Kidney glomerular epithelial cell (primary cell): ENCODE measurements at places on chromosomes 5 and 9.
A peak's percentile ranks its signal among the peaks of the same experiment; 100 is the strongest.

- DNase-seq: peak; percentile 15
These were observed 35.2 kb downstream of the MTRR start for GRCh38 chr5:7904170-7904569.

GRCh38 chr5:113394658-113395057 is 40.1 kb downstream of the TSSK1B start:
- no peak for DNase-seq

GRCh38 chr9:90523958-90524357 is 118.7 kb downstream of the DIRAS2 start:
- no peak for DNase-seq

GRCh38 chr5:140253985-140254384 is 48.9 kb downstream of the PFDN1 start:
- no peak for DNase-seq

DNA sequence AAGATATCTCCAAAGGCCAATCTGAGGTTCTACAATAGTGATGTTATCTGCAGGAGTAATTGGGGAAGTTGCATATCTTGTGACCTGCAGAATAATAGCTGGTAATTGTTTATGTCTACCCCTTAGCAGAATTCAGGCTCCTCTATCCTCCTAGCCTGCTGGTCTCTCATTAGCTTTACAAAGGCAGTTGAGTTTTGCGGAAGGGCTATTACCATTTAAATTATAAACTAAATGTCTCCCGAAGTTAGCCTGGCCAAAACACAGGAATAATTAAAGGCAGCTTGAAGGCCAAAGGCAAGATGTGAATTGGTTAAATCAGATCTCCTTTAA is 168.7 kb downstream of the TTC39B start:
- no peak for DNase-seq

DNA sequence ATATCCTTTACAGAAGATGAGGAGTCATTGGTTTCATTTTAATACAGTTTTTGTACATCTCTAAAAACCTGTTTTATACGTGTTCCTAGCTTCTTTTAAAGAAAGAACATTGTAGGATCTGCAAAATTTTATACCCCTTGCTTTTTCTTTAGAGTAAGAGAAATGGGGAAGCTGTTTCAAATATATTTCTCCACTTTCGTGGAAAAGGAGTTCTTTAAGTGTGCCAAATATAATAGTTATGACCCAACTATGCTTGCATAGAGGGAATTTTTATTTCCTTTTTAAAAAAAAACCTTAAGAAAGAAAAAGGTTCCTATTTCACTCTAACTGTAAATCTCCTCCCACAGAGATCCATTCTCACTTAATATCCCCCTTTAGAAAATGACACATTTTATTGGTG is 27.5 kb upstream of the DMAC1 start:
- DNase-seq: no peak

GRCh38 chr9:121613009-121613752 is 38.3 kb upstream of the DAB2IP start:
- no peak for DNase-seq

DNA sequence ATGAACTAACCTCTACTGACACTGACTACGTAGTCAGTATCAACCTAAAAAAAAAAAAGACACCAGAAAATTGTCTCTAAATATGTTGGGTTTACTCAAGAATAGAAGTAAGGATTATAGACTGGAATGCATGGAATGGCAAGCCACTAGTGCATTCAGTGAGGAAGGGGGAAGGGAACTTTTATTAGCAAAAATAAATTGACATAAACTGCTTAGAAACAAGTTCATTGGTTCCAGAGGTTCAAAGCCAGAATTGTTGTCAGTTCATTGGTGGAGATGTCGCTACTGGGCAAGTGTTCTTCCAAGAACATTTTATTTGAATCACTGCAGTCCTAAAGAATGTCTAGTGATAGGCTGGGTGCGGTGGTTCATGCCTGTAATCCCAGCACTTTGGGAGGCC is 26.1 kb upstream of the AOPEP start:
- DNase-seq: no peak

- DNase-seq: no peak
These were observed 32.3 kb downstream of the TGFBR1 start for GRCh38 chr9:99137225-99137624.

- no peak for DNase-seq
These were observed 9.1 kb upstream of the ERMP1 start for GRCh38 chr9:5841771-5842573.

DNA sequence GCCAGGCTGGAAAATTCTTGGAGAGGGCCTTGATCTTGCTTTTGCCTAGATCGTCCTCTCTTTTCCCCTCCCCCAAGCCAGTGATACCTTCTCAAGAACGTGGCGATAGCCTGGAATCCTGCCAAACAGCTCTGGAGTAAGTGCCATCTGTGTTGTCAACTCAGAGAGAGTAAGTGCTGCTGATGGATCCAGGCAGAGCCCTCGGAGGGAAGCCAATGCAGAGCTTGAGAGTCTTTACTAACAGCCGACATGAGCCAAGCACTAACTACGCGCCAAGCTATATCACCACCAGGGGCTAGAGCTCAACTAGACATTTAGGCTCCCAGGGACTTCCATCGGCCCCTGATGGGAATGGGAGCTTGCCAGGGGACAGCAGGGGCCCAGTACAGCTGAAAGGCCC is 17.6 kb downstream of the RAPGEF1 start:
- DNase-seq: no peak

DNA sequence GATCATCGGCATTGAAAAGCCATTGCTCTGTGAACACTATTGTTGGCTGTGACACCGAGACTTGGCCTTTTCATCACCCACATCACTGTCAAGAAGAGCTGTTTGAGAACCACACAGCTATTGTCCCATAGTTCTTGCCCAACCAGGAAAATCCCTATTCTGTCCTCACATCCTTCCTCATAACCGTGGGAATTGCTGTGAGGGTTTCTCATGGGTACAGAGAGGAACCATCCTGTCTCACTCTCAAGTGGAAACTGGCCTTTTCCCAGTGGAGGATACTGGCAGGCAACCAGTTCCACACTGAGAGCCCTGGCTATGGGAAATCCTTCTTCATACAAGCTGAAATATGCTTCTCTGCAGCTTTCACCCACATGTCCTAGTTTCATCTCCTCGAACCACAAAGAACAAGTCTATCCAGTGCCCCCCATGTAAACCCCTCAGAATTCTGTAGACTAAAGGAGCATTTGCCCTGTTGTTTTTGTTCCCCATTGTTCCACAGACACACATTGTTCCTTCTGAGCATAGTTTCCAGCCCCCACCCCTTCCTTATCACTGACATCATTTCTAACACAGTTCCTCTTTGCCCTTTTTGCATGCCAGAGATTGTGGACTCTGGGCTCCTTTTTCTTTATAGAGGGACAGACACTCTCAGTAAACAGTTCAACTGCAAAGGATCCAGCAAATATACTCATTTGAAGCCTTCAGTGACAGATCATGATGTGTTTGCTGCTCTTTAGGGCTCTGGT is 57.8 kb upstream of the C5orf46 start:
- DNase-seq: no peak

GRCh38 chr5:54222336-54222735 is 88.0 kb downstream of the ARL15 start:
- no peak for DNase-seq
